ENCODE measurements at places on chromosomes 5 and 9.

DNA sequence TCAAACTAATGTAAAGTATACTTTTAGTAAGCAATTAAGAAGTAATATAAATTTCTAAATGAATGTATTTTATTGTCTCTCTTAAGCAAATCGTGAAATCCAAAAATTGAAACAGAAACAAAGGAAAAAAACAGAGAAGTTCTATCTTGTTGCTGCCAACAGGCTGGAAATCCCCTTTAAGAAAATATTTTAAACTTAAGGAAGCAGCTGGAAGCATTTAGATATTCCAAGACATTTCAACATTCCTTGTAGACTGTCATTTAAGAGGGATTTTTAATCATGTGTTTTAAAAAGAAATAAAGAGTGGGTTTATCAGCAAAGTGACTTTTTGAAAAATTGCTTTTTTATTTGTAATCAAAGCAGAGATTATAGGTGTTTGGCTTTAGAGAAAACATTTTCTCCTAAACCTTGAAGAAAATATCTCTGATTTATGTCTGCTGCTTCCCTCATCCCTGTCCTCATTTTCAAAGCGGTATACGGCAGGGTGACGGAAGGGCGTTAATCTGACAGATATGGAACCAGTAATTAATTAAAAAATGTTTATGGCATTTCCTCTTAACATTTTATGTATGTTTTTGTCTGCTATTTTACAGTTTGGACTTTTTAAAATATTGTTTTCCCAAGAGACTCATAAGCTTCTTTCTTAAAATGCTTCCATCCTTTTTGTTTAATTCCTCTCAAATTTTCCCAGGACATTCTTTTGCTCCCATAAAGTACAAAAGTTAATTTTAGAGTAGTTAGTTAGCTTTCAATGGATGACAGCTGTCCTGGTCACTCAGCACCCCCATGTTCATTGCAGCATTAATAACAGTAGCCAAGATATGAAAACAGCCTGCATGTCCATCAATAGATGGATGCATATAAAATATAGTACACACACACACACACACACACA is 245.6 kb downstream of the LURAP1L start:
- no peak for DNase-seq

- DNase-seq, result no peak
Measured at GRCh38 chr5:106680330-106680729, 990.4 kb downstream of the EFNA5 start.

DNA sequence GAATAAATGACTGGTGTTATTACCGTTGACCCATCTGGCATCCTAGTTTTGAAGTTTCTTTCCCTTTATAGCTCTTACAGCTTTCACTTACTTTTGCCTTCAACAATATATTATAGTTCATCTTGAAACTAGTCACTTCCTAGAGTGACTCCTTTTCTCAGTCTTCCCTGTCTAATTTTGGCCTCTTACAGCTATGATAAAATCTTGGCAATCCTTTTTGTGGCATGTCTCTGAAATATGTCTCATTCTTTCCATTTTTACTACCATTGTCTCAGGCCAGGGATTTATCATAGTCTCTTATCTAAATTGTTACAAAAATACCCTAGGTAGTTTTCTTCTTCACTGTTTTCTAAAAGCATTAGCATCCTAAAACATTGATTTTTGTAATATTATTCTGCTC is 621.3 kb upstream of the ZNF608 start:
- no peak for DNase-seq

DNA sequence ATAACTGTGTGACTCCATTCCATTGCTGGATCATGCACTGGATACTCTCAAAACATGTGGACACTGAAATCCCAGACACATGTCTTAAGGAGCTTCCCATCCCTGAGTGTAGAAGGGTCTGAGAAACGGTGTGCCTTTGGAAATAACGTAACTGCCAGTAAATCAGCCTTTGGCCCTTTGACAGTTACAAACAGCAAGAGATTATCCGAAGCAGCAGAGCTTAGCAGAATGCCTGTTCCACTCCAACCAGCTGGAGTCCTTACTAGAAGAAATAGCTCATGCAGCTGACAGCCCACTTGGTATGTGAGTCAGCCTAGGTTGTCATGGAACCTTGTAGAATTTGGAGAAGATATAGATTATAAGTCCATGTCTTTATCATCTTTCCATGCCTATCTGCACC is 7.0 kb downstream of the TMEM252 start:
- no peak for DNase-seq

DNA sequence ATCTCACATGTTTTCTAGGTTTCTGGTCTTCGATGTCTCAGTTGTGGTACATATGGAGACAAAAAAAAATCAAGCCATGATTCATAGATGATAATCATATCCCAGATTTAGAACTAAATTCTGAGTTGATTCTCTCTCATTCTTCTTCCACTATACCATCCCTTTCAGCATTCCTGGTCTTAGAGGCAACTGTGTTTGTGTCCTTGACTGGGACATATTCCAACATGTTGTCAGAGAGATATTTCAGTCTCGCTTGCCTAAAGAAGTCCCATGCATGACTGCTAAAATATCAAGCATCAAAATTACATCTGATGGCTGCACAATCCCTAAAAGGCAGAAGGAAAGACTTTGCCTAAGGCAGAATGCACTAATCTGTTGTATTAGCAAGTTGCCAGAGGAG is 236.6 kb downstream of the PSAT1 start:
- no peak for DNase-seq

GRCh38 chr9:131530546-131530919 is 530 bp downstream of the UCK1 start:
- DNase-seq, result peak; percentile 78

DNA sequence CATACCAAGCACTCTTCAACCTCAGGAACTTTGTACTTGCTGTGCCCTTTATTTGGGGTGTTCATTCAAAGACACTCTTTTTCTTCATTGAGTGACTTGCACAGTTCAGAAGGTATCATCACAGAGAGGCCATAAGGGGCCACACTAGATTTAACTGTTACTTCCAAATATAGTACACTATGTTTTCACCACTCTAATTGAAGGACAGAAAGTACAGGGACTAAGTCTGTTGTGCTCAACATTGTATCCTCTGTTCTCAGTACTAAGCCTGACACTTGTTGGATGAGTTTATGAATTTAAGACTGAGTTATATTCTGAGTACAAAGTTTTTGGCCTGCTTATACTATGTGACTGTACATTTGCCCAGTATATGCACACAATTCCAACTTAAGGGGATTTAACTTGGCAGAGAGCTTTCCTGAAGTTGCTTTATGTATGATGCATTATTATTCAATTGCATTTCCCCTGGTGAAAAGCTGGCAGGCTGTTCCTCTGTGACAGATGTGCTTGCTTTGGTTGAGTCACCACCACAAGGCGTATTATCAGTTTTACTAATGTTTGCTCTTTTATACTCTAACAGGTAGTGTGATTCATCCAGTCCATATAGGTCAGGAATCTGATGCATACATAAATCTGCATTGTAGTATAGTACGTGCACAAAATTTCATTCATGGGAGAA is 714.8 kb downstream of the TLR4 start:
- DNase-seq, result no peak

DNA sequence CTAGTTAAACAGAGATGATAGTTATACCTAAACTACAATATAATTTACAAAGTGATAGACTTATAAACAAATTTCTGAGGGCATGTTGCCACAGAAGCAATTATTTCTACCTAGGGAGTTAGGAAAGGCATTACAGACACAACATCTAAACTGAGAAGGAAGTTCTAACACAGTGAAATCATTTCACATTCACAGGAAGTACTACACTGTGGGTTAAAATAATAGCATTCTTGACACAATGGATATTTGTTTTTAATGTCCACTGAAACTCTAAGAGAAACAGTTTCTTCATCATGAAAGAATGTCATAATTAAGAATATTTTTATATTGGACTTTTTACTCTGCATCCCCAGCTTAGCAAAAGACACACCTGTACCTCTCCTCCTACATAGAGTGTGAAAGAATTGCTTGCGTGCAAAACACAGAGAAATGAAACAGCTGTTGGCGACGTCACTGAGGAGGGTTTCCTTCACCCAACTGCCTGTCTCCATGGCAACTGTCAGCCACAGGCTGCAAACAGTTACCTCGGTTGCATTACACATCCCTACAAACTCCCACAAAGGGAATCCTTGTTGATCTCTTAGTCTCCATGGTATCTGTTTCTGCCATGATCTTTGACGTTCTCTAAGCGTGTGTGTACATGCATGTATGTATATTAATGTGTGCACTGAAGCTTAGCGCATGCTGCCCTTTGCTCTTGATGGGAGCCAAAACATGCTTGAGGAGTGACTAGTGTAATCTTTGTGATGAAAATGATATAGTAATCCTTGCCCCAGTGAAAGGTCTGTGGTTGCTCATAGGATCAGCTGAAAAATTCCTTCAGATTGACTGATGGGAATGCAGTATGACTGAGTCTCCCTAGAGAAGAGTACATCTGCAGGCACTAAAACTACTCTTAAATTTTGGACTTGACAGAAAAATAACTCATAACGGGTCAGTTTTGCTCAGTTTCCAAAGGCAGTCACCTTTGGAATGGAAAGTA is 168.5 kb downstream of the ACTL7B start:
- no peak for DNase-seq

GRCh38 chr9:4504250-4504649 is 14.0 kb downstream of the SLC1A1 start:
- no peak for DNase-seq

GRCh38 chr5:139137697-139138096 is 60.5 kb downstream of the SIL1 start:
- no peak for DNase-seq

DNA sequence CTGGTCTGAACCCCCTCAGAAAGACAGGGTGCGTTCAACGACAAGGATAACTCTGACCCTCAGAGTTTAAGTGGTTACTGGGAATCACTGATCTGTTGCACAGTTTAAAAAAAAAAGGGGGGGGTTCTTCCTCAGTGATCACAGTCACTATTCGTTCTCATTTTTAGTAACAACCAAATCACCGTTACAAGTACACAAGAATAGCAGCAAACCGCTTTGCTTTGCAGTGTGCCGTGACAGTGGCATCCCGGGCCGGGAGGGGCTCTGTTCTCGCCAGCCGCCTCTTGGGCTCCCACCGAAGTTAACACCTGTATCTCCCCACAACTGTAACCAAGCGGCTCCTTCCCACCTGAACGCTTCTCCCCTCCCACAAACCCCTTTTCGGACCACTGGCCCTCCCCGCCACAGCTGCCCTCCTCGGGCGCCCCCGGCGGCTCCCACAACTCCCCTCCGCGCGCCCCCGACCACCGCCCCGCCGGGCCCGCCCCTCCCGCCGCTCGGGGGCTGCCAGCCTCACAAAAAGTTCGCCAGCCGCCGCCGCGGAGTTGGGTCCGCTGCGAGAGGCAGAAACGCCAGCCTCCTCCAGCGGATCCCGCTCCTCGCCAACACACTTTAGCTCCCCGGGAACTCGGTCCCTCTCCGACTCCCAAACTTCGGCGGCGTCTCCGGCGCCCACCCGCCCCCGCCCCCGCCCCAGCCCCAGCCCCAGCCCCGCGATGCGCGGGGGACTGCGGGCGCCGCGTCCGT is 1.2 kb downstream of the SSBP2 start:
- DNase-seq, result peak; percentile 71

DNA sequence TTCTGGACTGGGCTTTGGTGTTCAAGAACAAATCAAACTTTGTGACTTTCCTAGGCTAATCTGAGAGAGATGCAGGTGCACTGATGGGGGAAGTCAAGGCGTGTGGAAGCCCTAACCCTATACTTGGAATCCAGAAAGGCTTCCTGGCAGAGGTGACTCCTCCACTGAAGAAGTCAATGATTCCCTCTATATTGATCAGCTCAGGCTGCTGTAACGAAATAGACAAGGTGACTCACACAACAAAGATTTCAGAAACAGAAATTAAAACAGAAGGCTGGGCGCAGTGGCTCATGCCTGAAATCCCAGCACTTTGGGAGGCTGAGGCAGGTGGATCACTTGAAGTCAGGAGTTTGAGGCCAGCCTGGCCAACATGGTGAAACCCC is 69.6 kb upstream of the GGTA1 start:
- DNase-seq, result no peak

GRCh38 chr9:96646081-96646991 is 8.8 kb downstream of the PRXL2C start:
- DNase-seq, result peak; percentile 70

DNA sequence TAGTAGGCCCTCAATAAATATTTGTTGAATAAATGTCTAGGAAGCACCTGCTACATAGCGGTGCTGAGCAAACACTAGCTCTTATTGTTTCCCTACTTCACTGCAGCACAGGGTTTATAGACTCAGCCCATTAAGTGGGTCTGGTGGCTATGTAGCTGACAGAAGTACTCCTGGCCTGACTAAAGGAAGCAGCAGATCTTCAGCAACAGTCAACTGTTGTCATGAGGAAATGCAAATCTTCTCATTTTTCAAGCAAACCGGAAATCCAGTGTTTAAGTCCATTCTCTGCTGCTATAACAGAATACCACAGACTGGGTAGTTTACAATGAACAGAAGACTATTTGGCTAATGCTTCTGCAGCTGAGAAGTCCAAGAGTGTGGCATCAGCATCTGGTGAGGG is 2.8 kb upstream of the TEX10 start:
- no peak for DNase-seq

DNA sequence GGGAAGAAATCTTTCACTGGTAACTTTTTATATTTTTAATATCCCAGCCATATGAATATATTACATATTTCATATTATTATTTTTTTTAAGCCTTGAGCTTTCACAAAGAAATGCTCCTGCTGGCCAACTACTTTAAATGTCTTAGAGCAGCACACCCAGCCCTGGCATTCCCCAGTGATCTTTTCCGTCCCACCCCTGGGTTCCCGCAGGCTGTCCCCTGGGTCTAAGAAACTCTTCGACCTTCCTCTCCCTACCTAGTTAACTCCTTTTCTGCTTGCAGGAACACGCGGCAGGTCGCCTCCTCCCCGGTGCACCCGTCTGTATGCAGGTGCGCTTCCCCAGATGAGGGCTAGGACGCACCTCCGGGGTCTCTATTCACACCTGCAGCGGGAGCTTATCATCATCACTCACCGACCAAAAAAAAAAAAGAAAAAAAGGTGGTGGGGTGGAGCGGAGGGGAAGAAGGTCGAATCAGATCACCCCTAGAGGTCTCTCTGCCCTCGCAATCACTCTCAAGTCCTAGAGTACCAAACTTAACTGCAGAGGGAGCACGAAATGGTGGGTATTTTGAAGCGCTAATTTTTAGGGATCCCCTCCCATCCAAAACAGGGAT is 696 bp downstream of the ZFP62 start:
- no peak for DNase-seq

DNA sequence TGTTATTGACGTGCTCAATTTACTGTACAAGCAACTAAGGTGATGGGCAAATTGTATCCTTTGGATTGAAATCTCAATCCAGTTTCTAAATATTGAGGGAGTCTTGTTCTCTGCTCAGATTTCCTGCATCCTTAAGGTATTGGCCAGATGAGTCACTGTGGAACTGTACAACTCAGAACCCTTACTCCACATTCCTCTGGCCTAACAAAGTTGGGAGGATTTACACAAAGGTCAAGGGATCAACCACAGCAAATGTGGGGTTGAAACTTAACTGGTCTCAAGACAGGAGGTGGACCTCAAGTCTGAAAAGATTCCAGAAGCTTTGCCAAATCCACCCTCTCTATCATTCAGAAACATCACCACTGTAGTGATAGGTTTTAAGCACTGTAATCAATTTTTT is 81.5 kb upstream of the AGXT2 start:
- DNase-seq, result no peak

Measured in ascending aorta (tissue), 2 donors.